ENCODE measurements at places on chromosomes 1 and 21.

DNA sequence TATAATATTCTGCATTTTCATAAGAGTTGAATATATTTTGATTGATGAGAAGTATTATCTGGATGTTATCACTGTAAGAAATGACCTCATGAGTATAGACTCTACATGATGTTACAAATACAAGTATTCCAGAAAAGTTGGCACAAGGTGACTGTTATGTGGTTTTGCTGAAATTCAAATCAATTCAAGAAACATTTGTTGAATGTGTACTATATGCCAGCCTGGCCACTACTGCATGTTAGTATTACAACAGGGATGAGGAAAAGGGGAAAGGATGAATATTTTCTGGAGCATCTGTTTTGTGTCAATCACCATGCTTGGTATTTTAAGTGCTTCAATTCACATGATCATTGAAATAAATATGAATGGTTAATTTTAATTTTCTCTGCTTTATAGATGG lies 250.9 kb upstream of the PBX1 start:
- no peak for DNase-seq

DNA sequence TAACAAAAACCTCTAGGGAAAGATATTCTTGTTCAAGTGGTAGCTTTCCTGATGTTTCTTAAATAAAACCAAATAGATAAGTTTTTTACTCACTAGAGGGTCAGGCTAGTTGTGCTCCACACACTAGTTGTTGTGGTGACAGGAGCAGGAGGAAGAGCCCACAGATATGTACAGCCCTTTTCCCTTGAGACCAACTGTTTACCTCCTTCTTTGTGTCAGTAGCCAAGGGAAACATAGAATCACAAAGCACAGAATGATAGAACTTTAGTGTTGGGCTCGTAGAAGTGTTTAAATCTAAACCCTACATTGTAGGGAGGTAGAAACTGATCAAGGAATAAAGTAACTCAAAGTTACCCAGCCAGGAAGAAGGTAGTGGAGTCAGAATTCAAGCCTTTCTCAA lies 309.0 kb downstream of the CTH start:
- DNase-seq: no peak

DNA sequence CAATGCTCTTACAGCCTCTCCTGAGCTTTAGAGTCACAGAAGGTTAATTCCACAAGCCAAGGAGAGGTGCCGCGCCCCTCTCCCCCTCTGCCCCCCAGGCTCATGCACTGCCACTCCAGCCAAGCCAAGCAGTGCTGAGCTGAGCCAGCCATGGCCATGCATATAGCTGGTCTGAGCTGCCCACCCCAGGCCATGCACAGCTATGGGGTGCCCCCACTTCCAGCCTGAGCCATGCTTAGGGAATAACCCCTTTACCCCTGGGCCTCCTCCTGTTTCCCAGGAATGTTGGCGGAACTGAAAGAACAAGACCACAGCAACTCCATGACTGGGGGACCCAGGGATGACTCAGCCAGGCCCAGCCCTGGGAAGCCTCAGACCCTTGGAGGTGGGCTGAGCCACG lies 34.0 kb upstream of the MAGOH start:
- DNase-seq: no peak

DNA sequence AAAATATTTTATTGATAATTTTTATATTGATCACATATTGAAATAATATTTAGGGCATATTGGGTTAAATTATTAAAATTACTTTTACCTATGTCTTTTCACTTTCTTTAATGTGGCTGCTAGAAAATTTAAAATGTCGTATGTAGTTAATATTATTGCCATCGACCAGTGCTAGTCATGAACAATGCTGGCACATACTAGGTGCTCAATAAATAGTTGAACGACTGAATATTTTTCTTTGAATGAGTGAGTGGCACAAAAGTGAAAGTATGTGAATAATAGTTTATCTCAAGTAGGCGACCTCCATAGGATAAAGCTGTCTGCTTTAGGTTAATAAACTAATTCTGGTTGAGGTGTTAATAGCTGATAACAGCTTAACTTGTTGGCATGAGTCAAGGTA lies 150.8 kb upstream of the FGGY start:
- no peak for DNase-seq

DNA sequence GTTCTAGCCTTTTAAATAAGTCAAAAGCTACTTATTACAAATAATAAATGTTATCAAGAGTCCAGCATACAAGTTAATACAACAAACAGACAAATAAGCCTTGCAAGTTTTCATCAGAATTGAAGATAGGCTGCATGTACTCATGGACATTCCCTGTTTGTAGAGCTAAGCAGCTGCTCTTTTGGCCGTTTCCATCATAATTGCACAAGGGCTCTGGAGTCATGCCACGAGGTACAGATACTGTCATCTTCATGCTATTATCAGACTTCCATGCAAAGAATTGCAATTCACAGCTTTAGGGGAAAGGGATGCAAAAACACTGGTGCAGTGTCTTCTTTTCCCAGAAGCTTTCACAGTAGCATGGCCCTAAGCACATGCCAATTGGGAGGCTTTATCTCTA lies 52.8 kb upstream of the TBX15 start:
- no peak for DNase-seq

- no peak for DNase-seq
These were observed 2.0 kb downstream of the EPHB2 start for GRCh38 chr1:22712502-22713271.

DNA sequence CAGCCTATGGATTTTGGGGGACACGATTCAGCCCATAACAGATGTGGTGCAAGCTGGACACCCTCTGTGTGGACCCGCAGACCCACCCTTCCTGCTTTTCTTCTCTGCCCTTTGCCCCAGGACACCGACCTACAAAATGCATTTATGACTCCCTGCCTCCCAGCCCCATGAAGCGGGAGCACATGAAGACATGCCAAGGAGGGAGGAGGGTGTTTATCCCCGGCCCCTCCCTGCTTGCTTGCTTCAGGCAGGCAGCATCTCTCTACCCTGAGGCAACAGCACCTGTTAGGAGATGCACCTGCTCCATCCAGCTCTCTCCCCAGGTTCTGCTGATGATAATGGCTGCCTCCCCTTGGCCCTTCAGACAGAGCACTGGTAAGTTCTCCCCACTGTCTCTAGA lies 187.5 kb downstream of the PSMG1 start:
- DNase-seq: no peak

DNA sequence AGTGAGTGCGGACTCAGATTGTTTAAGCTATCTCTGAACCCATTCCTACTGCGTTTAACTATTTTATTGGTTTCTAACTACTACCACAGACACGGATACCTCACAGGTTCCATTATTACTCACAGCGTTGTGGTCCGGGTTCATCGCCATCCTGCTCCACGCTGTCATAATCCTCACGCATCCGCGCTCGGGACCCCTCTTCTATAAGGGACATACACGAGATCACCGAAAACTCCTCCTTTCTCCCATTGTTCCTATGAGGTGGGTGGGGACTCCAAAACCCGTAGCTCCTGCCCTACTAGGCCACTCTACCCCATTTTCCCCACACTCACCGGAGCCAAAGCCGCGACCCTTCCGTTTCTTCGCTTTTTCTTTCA lies 610 bp downstream of the RBM8A start:
- DNase-seq: no peak

DNA sequence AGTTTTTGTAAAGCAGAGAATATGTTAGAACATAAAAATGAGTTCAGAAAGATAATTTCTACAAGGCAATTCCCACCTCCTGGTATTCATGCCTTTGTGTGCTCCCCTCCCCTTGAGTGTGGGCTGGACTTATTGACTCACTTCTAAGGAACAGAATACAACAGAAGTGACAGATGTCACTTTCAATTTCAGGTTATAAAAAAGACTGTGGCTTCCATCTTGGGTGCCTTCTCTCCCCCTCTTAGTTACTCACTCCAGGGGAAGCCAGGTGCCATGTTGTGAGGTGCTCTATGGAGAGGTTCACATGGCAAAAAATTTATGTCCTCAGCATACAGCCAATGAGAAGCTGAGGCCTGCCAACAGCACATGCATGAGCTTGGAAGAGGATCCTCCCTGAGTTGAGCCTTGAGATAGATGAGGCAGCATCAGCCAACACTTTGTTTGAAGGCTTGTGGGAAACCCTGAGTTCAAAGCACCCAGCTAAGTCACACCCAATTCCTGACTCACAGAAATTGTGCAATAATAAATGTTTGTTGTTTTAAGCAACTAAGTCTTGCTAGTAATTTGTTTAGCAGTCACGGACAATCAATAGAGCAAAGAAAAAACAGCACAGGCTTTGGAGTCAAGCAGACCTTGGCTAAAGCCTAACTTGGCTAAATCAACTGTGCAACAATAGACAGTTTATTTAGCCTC lies 73.5 kb upstream of the NGF start:
- DNase-seq: no peak

DNA sequence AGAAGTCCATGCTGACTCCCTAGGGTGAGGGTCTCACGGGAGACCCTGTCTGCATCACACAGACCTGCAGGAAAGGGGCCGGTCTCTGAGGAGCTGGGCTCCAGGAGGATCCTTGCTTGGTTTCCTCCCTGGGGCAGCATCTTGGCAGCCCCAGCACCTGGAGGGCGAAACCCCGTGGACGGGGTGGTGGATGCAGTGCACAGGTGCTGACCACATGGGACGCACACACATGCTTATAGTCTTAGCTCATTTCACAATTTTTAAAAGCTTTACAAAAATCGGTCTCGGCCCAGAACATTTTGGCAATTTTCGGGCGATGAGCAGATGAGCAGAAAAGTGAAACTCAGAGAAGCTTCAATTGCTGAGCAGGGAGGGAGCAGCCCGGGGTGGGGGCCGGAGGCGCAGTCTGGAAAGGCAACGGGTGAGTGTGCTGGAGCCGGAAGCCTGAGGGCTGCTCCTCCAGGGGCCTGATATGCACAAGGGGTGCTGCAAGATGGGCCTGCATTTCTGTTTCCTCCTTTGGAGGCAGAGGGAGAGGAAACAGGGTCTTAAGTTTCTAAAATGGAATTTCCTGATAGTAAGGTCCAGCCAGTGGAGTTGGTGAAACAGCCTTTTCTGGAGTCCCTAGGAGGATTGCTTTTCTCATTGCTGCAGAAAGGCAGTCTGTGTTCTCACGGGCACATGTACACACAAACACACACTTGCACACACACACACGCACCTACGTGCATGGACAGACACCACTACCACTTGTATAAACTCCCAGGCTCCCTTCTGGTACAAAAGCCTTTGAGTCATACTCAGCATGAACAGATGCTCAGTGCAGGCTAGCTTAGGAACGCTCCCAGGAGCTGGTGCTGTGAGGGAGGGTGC lies 60.6 kb downstream of the SCCPDH start:
- DNase-seq: no peak

- DNase-seq: peak; percentile 3
These were observed 6.5 kb downstream of the INSRR start for GRCh38 chr1:156852418-156852874.

- DNase-seq: no peak
These were observed 213.2 kb upstream of the JUN start for GRCh38 chr1:58997060-58997411.

GRCh38 chr1:64242895-64243756 lies 39.7 kb downstream of the UBE2U start:
- DNase-seq: peak; percentile 32

- no peak for DNase-seq
These were observed 14.6 kb upstream of the NCF2 start for GRCh38 chr1:183604815-183605214.

DNA sequence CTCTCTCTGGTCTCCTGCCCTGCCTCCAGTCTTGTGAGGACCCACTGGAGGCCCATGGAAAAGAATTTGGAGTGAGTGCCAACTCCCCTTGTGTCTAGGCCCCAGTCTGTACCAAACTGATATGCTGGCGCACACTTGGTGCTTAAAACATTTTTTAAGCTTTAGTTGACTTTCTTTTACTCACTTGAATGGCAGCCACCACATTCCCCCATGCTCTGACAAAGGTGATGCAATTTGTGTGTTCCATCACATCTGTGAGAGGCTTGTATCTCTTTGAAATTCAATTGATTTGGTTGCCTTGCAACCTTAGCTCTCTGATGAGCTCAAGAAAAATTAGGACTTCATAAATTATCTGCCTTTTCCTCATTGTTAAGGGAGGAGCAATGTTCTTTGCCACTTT lies 30.5 kb upstream of the WDTC1 start:
- no peak for DNase-seq

DNA sequence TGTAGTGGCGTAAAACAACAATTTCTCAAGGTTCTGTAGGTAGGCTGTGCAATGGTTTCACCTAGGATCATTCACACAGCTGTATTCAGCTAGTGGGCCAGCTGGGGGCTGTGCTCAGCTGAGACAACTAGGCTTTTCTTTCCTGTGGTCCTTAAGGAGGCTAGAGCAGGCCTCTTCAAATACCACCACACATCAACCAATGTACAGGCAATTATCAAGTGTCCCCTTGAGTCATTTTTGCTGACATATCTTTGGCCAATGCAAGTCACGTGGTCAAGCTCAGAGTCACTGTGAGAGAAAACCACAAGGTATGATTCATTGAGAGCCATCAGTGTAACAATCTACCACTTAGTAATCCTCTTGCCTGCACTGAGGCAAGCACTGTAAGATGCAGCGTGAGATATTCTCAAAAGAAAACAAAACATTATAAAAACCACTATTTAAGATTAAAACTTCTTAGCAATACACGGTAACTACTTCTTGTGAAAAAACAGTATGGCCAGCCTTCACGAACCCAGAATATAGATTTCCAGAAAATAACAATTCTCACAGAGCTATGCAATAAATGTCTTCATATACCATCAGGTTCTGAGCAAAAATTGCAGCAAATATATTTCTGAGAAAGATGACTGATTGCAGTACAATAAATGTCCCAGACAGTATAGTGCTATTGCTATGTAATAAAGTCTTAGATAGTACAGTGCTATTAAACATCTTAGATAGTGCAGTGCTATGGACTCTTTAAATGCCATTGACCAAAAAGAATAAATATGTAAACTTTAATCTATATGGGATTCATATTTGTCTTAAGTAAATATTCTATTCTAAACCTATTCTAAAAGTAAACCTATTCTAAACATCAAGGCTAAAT lies 55.3 kb downstream of the NME7 start:
- DNase-seq: no peak

GRCh38 chr1:245684166-245684565 lies 529.4 kb downstream of the KIF26B start:
- DNase-seq: no peak

DNA sequence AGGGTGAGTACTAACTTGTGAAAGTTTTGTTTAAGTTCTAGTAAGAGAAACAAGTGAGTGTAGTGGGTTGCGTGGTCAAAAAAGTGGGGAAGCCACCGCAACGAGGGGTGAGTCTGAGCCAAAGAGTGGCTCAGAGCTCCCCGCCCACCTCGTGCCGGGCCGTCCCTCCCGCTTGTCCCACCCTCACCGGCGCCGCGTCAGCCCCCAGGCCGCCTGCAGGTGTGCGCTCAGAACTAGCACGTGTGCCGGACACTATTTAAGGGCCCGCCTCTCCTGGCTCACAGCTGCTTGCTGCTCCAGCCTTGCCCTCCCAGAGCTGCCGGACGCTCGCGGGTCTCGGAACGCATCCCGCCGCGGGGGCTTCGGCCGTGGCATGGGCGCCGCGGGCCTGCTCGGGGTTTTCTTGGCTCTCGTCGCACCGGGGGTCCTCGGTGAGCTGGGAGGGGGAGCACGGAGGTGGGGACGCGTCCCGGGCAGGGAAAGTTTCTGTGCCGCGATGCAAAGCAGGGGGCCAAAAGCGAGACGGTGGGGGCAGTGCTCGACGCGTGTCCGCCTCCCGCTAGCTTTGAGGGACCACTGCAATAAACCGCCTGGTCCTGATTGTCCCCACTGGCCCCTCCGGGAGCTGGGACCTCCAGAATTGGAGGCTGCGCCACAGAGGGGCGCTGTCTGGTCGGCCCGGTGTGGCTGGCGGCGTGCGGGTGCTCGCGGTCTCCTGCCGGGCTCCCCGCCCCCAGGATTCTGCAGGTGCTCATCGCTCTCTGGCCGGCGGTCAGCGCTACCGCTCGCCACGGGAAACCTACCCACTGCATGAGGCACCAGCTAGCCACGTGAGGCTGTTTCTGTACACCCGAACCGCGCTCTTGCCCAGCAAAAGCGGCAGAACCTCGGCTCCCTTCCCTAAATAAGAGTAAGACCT lies at the start of gene CR2:
CR2 (plus strand) TSS at position 283 of the 919 bp plus-strand sequence; CDS start at position 374, 91 bp downstream.
- peak; percentile 1 for DNase-seq

All from midbrain (tissue), 1 donor.